ENCODE measurements at places on chromosomes 5 and 9.

DNA sequence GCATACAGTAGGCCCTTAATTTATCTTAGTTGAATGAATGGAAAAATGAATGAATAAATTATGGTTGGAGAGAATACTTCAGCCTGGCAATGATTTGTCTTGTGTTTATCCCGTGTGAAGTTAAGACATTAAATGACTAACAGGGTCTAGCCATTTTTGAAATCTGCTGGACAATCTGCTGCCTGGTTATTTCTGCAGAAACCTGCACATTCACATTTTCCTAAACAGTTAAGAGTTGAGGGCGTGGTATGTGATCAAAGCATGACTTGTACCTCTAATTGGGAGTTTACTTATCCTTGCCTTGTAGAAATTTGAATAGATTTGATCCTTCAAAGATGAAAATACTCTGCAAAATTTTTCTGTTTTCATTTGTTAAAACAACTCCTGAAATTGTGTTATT, 34.6 kb upstream of the NDFIP1 start:
- no peak for DNase-seq

GRCh38 chr9:113355040-113355596, 5.8 kb downstream of the BSPRY start:
- DNase-seq, result no peak

- no peak for DNase-seq
These were observed 200.0 kb upstream of the S1PR3 start for GRCh38 chr9:88791105-88791805.

DNA sequence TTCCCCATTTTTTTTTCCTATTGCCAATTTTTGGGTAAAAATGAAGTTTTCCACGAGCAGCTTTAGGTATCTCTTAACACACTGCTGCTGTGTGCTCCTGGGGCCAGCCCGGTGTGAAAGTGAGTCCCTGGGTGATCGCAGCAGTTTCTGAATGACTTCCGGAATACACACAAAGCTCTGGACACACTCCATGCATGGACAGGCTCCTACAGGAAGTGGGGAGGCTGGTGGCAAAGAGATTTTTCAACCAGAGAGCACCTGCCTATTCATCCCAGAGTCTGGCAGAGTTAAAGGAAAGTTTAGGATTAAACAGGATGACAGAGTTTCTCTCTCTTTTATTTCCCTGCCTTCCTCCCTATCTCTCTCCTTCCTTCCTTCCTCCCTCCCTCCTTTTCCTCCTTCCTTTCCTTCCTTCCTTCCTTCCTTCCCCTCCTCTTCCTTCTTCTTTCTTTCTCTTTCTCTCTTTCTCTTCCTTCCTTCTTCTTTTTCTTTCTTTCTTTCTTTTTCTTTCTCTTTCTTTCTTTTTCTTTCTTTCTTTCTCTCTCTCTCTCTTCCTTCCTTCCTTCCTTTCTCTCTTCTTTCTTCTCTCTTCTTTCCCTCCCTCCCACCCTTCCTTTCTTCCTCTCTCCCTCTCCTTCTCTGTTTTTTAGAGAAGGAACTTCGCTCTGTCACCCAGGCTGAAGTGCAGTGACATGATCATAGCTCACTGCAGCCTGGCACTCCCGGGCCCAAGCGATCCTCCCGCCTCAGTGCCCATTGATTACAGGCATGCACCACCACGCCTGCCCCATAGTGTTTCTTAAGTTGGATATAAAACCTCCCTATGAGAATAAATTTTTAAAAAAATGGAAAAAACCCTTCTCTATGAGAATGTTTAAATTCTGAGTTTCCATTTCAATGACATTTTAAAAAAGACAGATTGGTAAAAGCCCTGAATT, 38.7 kb upstream of the UBTD2 start:
- DNase-seq, result no peak

- no peak for DNase-seq
These were observed 33.2 kb upstream of the RPL26L1 start for GRCh38 chr5:172926008-172926523.

DNA sequence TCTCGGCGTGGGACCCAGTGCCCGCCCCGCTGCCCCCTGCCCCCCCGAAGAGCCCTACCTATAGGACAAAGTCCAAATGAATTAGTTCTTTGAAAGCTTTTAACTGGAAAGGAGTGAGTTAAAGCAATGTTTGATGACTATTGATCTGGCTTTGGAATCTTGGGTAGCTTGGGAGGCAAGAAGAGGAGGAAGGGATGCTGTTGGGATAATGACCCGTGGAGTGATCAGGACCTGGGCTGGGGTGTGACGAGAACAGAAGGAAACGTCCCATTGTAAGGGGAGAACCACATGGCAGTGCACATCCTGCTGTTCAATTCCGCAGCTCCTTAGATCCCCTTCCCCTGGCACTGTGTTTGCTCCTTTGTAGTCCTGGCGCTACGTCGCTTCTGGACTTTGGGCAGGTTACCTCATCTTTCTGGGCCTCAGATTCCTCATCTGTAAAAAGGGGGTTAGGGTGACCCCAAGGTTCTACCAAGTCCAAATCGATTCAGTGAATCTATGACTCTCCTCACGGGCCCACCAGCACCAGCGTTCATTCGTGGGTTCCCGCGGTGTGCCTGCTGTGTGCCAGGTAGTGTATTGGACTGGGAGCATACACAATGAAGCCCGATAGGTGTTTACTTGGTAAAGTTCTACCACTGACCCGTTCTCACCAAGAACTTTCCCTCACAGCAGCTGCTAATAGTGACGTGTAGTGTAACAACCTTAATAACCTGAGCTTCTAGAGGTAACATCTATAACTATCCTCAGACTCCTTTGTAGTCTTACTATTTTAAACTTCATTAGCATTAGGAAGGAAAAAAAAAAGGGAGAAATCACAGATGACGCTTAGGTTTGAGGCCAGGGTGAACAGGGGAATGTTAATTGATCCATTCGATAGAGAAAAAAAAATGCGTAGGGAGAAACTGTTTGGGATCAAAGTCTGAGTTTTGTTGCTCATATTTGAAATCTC, 1.1 kb upstream of the NADK2 start:
- no peak for DNase-seq

- DNase-seq, result no peak
These were observed 1.3 kb upstream of the PARP8 start for GRCh38 chr5:50665091-50665490.

GRCh38 chr5:95252801-95253200, 32.1 kb downstream of the MCTP1 start:
- DNase-seq, result no peak

Data from HCT116 (cell line).